ENCODE measurements at places on chromosomes 1 and 21. TPM values are rescaled to one million over a fixed set of nuclear protein-coding genes. Genes with fewer than 3 reads are reported as not detected.

DNA sequence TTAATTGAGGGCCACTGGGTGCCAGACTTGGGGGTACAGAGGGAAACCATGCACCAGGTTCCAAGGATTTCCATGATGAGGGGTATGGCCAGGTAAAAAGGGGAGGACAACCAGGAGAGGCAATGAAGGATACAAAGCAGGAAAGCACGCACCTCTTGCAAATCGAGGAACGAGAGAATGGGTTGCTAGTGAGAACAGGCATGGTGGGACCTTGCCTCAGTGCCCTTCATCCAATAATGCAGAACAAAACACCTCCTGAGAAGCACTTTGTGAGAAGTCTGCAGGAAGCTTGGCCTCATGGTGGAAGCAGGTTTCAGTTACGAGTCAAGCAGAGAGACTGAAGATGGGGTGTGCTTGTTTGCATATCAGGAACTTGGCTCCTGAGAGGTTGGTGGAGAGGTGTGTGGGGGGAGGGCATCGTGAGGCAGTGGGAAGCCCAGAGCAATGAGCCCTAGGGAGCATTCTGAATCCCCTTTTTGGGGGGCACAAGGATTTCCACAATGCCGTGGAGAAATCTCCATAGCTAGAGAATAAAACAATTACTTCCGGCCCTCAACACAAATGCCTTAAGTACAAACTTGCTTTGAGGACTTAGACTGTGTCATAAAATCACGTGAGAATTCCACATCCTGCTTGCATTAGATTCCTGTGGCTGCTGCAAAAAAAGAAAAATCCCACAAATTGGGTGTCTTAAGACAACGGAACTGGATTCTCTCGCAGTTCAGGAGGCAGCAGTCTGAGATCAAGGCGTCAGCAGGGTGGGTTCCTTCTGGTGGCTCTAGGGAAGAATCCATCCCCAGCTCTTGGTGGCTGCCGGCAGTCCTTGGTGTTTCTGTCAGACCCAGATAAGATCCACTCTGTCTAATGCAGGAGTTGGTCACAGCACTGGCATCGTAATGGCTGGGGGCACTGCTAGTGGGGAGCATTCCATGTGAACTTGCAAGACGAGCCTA, 54.9 kb upstream of the BACE2 start:
- DNase-seq, result peak; percentile 96

GRCh38 chr1:224623743-224624333, 7.7 kb downstream of the CNIH3 start:
- DNase-seq, result peak; percentile 85

The DDAH1 gene
- total RNA-seq, result 2.8 TPM

The SYNC gene
- 9.2 TPM for total RNA-seq

DNA sequence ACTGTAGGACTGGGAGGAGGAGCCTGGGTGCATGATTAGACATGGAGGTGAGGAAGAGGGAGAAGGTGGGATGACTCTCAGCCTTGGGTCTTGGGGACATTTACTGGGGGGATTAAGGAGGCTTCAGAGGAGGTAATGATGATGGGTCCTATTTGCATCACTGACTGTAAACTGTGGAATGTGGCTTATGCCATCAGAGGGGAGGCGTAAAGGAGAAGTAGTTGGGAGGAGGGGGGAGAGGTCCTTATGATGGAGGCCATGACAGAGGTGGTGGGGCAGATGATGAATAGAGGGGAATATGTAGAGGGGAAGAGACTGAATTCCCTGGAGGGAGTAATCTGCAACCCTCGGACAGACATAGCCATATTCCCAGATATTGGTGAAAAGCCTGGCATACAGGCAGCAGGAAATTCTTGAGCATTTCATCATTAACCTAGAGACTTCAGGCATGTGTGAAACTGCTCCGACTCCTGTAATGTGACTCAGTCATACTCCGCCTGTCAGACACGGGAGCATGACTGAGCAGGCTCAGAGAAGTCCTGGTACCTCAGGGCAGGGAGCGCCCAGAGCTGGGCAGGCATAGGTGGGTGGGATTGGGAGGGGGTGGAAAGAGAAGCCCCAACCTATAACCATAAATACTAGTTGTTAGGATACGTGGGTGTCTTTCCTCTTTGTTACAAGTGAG, 8.0 kb upstream of the LCE5A start:
- peak; percentile 97 for DNase-seq

- no peak for DNase-seq
Observed at GRCh38 chr1:211811848-211812247, 18.7 kb downstream of the LPGAT1 start.
